ENCODE measurements at places on chromosomes 4 and X. TPM values are rescaled to one million over a fixed set of nuclear protein-coding genes. Genes with fewer than 3 reads are reported as not detected.

- DNase-seq = no peak
These were observed 23.1 kb upstream of the BMP2K start for GRCh38 chr4:78753091-78753490.

DNA sequence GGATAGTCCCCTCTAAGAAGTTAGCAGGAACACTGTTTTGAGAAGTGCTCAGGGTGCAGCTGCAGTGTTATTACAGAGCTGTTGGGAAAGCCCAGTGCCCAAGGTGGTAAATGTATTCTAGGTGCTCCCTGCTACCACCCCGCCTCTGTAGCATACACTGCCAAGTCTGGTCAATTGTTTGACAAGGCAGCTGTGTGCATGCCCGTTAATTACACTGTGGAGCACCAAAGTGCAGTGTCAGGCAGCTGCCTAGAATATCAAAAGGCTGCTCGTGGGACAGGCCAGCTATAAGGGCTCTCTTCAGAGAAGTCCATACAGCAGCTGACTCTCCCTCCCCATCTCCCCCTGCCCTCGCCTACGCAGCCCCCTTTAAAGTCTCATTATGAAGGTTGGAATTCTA, 99.9 kb upstream of the KLHL13 start:
- DNase-seq = no peak

GRCh38 chrX:48683411-48683982, at the start of gene WAS:
Gene WAS (plus strand): TSS chrX:48683799. CDS start chrX:48683854, 55 bp downstream.
- DNase-seq = peak; percentile 62

DNA sequence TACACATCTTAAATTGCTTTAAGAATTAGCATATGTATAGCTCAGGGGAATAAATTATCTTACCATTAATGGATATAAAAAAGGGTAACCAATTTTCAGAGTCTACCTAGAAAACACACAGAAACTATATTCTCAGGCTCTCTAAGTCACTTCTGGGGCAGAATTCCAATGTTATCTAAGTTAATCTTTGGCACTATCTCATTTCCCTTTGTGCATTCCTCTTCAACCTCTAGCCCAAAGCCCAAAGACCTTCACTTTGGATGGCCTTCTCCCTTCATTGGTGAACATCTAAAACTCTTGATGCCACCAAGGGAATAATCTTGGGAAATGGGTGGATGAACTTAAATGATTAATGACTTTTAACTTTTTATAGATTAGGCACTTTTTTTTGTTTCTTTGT, 108.3 kb downstream of the APBB2 start:
- DNase-seq = no peak

Gene GPM6B
- not detected for total RNA-seq

GRCh38 chr4:73037057-73037456, 32.5 kb downstream of the COX18 start:
- no peak for DNase-seq

Gene MAP7D2
- 0.17 TPM for total RNA-seq

DNA sequence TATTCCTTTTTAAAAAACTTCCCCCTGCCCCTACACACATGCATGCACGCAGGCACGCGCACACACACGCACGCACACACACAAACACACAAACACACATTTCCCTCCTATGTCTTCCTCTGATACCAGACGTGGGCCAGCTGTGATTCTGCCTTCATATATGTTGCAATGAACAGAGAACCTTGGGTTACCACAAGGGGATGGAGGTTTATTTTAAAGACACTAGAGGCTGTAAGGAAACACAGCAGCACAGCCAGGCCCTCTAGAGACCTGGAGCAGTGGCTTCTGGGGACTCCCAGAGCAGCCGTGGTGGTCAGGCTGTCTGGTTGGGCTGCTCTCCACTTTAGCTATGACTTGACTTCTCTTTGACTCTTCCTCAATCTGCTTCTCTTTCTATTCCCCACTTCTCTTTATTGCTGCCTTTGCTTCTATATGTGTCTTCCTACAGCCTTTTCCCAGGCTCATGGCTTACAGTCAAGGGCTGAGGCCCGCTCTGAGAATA, 3.2 kb upstream of the TLR10 start:
- no peak for DNase-seq

Gene SMPX
- total RNA-seq = not detected

Gene CCNA2
- 1.4 TPM for total RNA-seq

Gene SLC6A14
- not detected for total RNA-seq

GRCh38 chr4:37561803-37562207, 124.4 kb downstream of the RELL1 start:
- DNase-seq = no peak

Gene CT83
- total RNA-seq = not detected

Measured in CD4-positive, alpha-beta memory T cell (primary cell).